ENCODE measurements at places on chromosomes 4 and X.

GRCh38 chr4:85732124-85732523 is 257.2 kb downstream of the ARHGAP24 start:
- DNase-seq: no peak

- DNase-seq: no peak
Observed at GRCh38 chrX:128818690-128819089, 704.6 kb downstream of the SMARCA1 start.

DNA sequence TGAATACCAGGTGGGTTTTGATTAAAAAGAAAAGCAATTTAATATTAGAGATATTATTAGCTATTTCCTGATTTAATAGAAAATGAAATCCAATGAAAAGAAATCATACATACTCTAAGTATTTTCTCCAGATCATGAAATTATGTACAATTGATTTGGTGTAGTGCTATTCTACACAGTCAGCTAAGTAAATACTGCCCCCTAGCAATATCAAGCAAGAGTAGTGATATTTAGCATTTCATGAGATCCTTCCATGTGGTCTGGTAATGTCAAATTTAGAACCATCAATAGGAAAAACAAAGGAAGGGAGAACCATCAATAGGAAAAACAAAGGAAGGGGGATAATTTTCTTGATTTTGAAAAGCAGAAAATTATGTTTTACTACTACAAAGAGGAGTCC is 114.6 kb downstream of the TBCK start:
- DNase-seq: no peak

GRCh38 chr4:134243742-134244713 is 42.4 kb upstream of the PABPC4L start:
- DNase-seq: no peak

GRCh38 chr4:24843096-24843495 is 47.7 kb downstream of the SOD3 start:
- no peak for DNase-seq

DNA sequence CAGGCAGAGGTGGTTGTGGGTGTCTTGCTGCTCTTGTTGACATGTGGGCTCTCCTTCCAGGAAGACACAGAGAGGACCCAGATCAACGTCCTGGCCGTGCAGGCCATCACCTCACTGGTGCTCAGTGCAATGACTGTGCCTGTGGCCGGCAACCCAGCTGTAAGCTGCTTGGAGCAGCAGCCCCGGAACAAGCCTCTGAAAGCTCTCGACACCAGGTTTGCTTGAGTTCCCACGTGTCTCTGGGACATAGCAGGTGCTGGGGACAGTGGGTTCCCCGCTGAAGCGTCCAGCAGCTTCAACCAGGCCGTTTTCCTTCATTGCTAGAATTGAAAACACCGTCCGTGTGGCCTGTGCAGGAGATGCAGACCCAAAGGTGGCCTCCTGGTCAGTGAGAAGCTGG is 25.6 kb upstream of the MSANTD1 start:
- DNase-seq: no peak

DNA sequence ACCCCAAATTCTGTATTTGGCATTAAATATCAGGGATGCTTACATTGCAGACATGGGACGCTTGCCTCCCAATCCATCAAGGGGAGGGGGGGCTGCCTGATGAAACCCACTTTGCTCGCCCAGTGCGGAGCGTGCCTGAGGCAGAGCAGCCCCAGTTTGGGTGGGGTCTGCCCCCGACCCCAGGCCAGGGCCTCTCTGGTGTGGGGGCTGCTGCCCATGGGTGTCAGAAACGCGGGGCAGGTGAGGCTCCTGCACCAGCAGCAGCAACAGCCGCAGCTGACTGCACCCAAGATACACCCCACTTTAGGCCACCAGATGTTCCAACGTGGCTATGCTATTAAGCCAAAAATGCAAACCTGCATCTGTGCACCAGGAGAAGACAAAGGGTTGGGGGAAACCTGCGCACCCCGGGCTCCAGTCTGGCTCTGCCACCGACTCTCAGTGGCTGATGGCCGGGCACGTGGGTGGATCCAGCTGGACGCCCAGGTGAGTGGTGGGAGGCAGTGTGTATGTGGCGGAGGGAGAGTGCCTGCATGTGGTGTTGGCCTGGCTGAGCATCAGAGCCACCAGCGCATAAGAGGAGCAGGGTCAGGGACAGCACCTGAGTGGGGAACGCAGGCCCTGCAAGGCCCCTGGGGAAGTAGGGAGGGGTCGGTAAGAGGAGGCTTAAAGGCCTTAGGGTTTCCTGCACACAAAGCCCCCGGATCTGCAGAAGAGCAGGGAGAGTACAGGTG is 86.2 kb downstream of the ABLIM2 start:
- DNase-seq: no peak

DNA sequence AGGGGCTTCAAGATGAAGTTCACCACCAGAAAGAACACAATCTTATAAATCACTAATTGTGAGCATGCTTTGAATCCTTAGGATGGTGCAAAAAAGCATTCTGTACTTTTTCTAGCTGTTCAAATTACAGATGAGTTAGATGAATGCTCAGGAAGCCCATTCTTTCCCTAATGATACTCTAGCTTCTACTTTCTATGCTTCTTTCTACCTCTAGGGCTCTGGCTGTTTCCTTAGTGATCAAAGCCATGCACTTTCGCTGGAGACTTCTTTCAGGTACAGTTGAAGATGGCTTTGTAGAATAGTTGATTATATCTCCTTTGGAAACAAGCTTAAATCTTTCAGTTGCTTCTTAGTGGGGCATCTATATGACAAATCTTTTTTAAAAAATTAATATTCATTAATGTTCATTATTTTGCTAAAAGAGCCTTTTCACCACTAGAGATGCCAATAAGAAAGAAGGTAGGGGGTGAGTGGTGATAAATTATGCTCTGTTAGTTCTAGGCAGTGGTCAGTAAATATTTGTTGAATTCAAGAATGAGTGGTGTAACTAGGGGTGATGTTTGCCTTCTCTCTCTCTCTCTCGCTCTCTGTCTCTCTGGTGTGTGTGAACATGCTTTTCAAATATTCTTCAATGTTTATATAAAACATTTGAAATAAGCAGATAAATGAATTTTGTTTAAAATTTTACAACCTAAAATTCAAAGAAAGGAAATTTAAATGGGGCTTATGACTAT is 169.4 kb downstream of the GLUD2 start:
- no peak for DNase-seq

DNA sequence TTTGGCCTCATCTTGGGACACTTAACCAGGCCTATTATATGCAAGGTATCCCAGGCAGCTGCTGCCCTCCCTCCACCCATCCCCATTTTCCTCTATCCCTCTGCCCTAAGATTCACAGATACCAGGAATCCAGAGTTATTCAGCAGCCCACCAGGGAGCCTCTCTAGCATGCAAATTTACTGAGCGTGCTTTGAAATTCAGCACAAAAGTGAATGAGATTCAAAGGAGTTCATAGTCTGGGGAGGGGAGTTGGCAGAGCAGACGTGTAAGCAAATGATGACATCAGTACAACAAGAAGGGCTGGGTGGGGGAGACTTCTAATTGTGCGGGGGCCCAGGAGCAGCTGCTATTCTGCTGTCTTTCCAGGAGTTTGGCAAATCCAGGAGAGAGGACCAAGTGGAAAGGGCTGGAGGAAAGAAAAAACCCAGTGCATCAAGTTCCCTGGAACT is 1.7 kb upstream of the MTM1 start:
- DNase-seq: no peak

- DNase-seq: no peak
Observed at GRCh38 chr4:144185086-144185485, 44.6 kb upstream of the GYPA start.

- DNase-seq: no peak
Observed at GRCh38 chr4:158782551-158783360, 13.9 kb downstream of the FNIP2 start.

DNA sequence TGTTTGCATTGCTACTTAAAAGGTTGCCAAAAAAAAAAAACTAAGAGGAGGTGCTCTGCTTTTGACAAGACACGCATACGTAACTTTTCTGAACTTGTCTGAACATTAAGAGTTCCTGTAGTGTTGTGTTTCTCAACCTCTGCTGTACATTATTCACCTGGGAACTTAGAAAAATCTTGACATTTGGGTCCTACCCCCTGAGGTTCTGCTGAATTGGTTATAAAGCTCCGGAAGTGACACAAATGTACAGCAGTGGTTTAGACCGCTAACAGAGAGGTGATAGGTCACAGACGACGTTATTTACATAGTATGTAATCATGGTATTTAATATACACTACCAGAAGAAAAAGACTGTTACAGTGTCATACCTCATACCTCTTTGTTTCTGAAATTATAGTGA is 61.1 kb downstream of the CPEB2 start:
- no peak for DNase-seq

DNA sequence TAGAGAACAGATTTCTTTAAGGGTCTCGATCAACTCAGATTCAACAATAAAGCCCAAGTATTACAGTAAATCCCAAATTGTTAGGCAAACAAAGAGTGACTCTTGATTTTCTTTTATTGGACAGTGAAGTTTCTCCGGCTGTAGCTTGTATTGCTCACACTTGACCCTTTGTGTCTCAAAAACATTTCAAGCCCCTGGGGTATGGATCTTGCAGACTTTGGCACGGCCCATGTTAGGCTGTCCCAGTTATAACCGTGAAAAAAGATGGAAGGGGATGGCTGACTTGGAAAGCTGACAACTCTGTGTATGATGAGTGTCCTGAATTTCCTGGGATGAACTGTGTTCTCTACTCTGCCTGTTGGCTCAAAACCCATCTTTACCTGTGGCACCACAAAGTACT is 356.1 kb downstream of the SLITRK2 start:
- DNase-seq: no peak

Measured in inflammatory macrophage (primary cell).